Smooth muscle cell of the brain vasculature (primary cell): ENCODE measurements at places on chromosomes 2 and 18.

- no peak for DNase-seq
Measured at GRCh38 chr2:97664636-97664970, 759 bp upstream of the ACTR1B start.

DNA sequence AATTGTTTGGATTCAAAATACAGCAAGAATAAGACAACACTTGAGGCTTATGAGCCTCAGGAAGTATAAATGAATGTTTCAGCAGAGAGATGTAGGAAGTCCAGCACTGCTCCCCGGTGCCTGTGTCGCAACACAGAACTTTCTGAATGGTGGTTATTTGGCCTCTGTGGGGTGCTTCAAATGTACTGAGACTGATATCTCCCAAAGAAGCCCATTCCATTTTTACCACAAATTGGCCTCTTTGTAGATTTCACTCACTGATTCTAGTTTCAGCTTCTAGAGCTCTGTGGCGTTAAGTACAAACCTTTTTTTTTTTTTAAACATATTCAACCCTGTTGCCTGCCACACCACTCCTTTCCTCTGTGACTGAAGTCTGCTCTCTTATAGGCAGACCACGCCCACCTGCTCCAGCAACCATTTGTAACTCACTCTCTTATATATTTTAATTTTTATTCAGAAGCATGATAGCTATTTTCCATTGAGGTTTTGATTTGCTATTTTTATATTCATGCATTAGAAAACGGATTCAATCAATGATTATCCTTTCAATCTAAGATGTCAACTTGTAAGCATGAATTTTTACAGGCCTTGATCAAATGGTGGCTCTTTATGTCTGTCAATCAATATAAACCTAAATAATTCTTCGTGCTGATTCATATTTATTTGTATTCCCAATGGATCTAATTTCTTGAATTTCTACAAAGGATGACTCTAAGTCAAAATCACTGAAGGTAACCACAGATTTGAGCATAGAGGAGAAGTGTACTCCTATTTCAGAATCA lies 277.1 kb upstream of the CCDC68 start:
- peak; percentile 21 for DNase-seq

DNA sequence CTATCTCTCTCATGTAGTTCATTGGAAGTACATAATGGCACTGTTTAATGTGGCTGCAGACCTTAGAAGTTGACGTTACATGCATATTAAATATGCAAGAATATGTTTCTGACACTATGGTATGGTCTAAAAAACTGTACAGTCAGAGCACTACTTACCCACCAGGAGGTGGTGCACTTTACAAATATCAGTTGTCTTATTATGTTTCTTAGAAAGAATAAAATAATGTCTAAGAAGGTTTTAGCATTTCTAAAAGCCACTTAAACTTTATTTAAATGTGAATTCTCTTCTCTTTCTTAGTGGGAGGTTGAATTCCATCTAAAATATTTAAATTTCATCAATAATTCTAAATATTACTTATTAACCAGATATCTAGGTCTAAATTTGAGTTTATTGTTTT lies 4.3 kb downstream of the TMEFF2 start:
- DNase-seq = no peak

DNA sequence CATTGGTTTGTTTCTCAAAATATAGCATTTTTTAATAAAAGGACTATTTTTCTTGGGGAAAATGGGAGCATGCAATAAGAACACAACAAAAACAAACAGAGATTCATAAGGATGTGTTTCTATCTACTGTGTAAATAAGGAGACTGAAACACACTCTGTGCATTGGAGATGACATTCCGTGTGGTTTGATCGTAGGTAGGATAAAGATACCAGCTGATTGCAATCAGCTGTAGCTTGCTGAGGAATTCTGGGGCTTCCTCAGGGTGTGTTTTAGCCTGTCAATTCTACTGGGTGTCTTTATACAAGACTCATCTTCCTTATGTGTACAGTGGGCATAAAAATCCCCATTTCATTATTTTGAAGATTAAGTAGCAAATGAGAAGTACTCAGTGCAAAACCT lies 591.6 kb downstream of the DSC3 start:
- DNase-seq = no peak

DNA sequence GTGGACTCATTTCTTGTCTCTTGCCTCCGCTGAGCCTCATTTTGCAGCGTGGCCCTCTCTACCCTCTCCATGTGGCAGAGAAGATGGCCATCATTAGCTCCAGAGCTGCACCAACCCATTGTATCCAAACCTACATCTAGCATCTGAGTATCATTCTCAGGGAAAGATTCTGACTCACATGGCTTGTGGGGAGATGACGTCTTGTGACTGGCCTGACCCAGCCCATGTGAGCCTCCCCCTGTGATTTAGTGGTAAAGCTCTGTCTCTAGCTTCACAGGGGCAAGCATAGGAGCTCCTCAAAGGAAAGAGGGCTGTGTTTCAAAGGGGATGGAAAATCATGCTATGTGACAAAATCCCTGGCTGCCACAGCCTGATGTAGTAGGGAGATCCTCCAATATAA lies 87.4 kb upstream of the RBMS1 start:
- DNase-seq = no peak

DNA sequence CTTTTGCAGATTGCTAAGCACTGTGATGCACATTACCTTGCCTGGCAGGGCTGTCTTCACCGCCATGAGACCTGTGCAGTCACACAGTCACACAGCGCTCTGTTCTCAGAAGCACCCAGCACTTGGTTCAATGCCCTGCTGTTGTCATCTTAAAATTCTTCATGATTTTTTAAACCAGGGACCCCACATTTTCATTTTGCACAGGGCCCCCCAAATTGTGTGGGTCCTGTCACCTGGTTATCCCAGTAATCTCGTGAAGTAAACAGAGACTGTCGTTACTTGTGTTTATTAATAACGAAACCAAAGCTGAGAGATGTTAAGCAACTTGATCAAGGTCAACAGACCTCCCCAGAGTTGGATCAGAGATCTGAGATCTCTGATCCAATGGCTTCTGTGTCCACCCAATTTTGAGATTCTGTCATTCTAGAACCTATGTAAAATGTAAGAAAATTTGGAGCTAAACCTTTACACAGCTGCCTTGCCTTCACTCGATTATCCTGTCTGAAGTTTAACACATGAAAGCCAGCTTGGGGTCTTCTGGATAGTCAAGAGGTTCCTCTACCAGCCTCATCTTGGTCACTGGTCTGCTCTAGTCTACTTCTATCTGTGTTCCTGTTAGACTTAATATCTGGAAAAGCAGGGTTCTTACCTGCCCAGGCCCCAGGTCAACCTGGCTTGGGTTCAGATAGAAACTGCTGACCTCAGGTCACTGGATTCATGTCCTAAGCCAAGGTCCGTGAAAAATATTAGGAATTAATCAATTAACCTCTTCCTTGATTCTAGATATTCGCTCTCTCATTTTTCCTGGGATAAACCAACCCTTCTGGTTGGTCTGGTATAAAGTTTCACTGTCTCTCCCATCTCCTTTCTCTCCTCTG lies 13.7 kb upstream of the TTC39C start:
- DNase-seq = no peak

GRCh38 chr2:240140920-240141319 lies 462 bp upstream of the OTOS start:
- no peak for DNase-seq

DNA sequence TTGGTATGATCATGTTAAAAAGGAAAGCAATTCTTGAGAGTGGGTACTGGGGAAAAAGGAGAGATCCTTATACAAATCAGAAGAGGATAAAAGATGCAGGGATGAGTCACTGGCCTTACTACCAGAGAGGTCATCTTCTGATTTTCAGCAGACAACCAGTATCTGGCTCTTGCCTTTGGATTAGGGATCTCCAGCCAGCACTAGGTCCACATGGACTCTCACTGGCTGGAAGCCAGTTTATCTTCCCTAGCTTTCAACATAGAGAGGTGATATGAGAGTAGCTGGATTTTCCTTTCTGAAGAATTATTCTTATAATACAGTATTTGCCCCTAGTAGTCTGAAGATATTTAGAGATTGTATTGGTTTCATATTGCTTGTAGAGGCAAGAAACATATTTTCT lies 30.2 kb downstream of the CERKL start:
- DNase-seq = no peak

- no peak for DNase-seq
Measured at GRCh38 chr18:73793386-73793785, 354.2 kb downstream of the FBXO15 start.

- DNase-seq = no peak
Measured at GRCh38 chr2:198900141-198900540, 557.6 kb downstream of the SATB2 start.

- DNase-seq = peak; percentile 86
Measured at GRCh38 chr2:157866202-157866601, 9.9 kb downstream of the ACVR1 start.

DNA sequence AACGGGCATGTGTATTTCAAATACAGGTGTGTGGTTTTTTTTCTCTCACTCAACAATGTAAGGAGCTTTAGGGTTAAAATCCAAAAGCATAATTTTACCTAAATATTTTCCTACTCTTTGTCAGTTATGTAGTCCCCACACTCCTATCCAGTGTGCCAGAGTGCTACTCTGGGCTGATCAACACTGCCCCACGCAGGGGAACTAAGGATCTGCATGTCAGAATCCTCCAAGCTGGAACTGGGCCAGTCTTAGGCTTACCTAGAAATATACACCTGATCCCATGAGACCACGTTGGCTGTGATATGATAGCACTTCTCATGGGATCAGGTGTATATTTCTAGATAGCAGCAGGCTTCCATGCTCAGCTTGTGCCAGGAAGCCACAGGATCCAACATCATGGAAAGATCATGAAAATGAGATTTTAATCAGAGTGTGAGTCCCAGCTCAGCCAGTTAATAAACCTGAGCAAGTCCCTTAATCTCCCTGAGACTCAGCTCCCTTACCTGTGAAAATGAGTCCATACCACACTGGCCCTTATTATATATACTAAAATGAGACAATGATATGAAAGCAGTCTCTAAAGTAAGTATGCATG lies 29.7 kb downstream of the CCDC141 start:
- DNase-seq = no peak

GRCh38 chr2:174343343-174343622 lies 8.5 kb downstream of the SP9 start:
- no peak for DNase-seq

DNA sequence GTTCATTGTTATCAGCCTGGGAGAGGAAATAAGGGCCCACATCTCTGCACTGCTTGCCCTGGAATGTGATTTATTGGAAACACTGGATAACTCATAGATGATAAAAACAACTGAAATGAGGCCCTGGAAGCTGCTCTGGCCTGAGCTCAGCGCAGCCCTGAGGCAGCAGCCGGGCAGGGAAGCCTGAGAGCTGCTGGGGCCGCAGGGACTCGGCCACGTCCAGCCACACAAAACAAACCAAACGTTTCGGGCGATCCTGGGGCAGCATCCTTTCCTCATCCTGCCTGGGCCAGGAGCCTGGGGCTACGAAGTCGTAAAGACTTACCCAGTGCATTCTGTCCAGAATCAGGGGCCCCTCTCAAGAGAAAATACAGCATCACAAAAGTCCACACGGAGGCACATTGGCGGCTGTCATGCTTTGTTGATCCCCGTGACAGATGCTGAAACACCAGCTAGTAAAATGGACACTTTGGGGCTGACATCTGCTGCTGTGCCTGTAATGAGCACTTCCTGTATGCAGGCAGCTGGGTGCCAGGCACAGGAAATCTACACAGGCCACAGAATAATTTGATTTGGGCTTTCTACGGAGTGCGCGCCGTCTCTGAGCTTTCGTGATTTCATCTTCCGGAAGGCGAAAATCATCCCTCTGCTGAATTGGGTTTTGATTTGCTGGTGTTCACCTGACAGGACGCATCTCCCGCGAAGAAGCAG lies 250.6 kb downstream of the EIPR1 start:
- DNase-seq = no peak

- no peak for DNase-seq
Measured at GRCh38 chr2:181456660-181457120, 496 bp upstream of the ITGA4 start.

GRCh38 chr18:7415081-7415894 lies 151.8 kb upstream of the PTPRM start:
- no peak for DNase-seq

- no peak for DNase-seq
Measured at GRCh38 chr2:78281164-78281563, 744.3 kb upstream of the REG3G start.

GRCh38 chr2:124822516-124822915 lies 797.4 kb downstream of the CNTNAP5 start:
- DNase-seq = no peak

DNA sequence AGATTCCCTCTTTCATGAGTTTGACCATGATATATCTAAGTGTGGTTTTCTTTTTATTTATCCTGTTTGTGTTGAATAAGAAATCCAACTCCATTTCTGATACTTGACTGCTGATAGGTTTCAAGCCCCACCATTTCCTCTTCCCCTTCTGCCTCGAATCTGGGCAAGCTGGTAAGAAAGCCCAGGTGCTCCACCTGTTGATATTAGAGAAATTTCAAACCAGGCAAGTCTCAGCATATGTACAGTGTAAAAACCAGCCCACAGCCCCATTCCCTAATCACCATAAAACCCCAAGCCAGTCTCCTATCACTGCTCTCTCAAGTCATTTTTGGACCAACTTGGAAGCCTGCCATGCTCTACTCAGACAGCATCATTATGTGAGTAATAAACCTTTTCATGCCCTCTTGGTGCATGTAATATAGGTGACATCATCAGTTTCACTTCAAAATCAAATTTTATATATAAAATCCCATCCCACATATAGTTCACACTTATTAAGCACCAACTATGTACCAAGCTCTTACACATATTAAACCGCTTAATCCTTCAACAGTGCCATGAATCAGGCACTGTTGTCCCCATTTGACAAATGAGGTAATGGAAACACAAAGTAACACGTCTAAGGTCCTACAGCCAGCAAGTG lies 46.6 kb downstream of the SMAD2 start:
- no peak for DNase-seq

- DNase-seq = no peak
Measured at GRCh38 chr18:55753643-55754263, 165.8 kb upstream of the TCF4 start.

GRCh38 chr2:181021199-181021789 lies 40.9 kb downstream of the UBE2E3 start:
- no peak for DNase-seq

- DNase-seq = no peak
Measured at GRCh38 chr2:133265432-133265949, 302.8 kb downstream of the NCKAP5 start.

GRCh38 chr2:105788670-105789290 lies 44.1 kb downstream of the NCK2 start:
- DNase-seq = no peak

DNA sequence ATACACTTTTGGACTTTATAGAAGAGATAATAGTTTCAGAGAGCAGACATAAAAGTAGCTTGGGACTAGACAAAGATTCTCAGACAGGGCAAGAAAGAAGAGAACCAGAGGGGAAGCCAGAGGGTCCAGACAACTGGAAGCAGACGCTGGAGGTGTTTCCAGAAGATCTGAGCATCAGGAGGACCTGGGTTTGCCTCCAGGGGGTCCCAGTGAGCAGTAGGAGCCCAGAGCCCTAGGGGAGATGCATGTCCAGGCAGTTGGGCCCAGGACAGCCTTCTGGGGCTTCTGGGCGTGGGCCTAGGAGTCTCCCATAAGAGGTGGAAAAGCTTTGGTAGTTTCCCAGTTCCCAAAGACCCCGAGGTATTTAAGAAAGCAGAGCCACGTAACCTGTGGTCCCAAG lies 251.2 kb upstream of the ID2 start:
- no peak for DNase-seq
